ENCODE measurements at places on chromosomes 2 and 18. TPM values are rescaled to one million over a fixed set of nuclear protein-coding genes. Genes with fewer than 3 reads are reported as not detected.
A peak's percentile ranks its signal among the peaks of the same experiment; 100 is the strongest.

DNA sequence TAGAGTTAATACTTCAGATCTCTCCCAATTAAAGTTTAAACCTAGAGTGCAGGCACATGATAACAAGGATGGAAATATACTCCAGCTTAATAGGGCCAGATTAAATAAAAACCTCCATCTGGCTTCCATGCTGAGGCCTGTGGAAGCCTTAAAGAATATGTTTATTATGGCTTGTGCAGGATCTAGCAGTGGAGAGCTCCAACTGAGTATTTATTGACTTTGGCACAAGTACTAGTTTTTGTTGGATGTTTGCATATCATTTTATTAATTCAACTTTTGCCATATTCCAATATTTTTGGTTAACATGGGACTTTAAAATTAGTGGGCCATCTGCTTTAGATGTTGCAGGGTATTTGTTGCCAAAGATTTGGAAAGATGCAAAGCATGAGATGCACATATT, 860.4 kb upstream of the SOX11 start:
- H3K27ac ChIP-seq, result no peak overlapping the region
- no peaks in the 10 kb centered on the region for H3K4me1 ChIP-seq
- H3K27me3 ChIP-seq, result no peaks in the 10 kb centered on the region
- H3K4me3 ChIP-seq, result no peak overlapping the region
- no peaks in the 10 kb centered on the region for H3K36me3 ChIP-seq

GRCh38 chr18:77023102-77023782, 109.3 kb downstream of the MBP start:
- no peaks in the 10 kb centered on the region for H3K27me3 ChIP-seq
- H3K36me3 ChIP-seq, result peaks cover 42% of the 10 kb centered on the region
- no peak for DNase-seq
- H3K27ac ChIP-seq, result no peak overlapping the region

DNA sequence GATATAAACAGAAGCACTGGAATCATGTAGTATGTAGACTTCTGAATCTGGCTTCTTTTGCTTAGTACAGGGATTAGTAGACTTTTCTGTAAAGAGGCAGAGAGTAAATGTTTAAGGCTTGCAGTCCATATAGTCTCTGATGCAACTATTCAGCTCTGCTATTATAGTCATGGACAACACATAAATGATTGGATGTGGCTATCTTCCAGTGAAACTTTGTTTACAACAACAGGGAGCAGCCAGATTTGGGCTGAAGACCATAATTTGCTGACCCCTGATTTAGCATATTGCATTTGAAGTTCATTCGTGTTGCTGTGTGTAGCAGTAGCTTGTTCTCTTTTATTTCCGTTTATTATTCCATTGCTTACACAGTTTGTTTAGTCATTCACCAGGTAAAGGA, 55.0 kb downstream of the GPD2 start:
- H3K36me3 ChIP-seq, result no peaks in the 10 kb centered on the region
- no peaks in the 10 kb centered on the region for H3K27me3 ChIP-seq
- no peak overlapping the region for H3K4me3 ChIP-seq
- H3K27ac ChIP-seq, result no peak overlapping the region
- DNase-seq, result no peak
- H3K4me1 ChIP-seq, result peaks cover 7% of the 10 kb centered on the region

GRCh38 chr2:182740701-182741100, 24.6 kb downstream of the DNAJC10 start:
- H3K27ac ChIP-seq, result no peak overlapping the region
- no peaks in the 10 kb centered on the region for H3K4me1 ChIP-seq
- no peaks in the 10 kb centered on the region for H3K27me3 ChIP-seq
- no peak overlapping the region for H3K4me3 ChIP-seq

DNA sequence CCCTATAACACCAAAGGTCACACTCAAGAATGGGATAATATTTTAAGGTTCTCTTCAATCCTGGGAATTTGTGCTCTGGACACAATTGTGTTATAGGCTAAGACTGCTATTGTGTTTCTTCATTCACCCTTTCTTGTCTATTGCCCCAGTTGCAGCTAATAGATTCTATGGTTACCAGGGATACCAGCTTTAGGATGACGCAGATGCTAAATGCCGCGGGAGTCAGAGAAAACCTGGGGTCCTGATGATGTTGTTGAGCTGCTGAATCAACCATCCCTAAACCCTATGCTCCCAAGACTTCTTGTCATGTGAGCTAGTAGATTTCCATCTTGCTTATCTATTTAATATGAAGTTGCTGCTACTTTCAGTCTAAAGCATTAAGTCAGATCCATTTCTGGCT, 5.4 kb downstream of the CRYGD start:
- no peak overlapping the region for H3K4me3 ChIP-seq
- H3K27me3 ChIP-seq, result no peaks in the 10 kb centered on the region
- H3K27ac ChIP-seq, result no peak overlapping the region
- H3K4me1 ChIP-seq, result no peaks in the 10 kb centered on the region
- no peaks in the 10 kb centered on the region for H3K36me3 ChIP-seq

DNA sequence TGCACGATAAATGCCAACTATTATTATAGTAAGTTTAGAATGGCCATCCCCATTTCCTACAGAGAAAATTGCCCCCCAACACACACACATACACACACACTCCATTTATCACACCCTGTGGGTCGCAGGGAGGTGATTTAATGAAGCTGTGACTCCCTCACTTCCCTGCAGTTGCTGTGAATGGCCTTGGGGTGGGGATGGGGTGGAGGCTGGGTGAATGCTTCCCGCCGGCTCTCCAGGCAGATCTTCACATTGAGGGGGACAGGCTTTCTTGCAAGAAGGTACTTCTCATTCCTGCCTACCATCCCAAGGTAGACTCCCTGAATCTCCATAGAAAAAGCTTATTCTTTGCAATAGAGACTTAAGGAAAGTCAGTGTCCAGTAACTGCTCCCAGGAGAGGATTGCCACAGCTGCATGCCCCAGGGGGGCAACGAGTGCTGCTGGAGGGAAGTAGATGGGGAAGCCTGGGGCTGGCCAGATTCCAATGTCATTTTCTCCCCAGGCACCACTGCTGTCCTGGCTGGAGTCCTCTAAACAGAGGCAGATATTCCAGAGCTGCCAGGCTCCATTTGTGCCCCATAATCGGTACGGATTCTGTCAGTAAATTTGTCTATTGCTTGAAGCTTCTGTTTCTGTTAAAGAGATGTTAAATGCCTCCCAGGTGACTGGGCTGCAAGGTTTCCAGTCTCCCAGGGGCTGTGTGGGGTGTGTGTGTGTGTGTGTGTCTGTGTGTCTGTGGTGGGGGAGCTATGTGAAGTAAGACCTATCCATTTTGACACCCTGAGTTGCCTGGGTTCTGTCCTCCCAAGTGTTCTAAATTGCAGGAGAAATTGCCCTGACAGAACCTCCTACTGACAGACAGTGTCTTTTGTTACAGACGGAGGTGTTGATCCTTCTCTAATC, 265.5 kb downstream of the SRBD1 start:
- no peaks in the 10 kb centered on the region for H3K36me3 ChIP-seq
- H3K4me3 ChIP-seq, result no peak overlapping the region
- no peaks in the 10 kb centered on the region for H3K4me1 ChIP-seq
- DNase-seq, result no peak

DNA sequence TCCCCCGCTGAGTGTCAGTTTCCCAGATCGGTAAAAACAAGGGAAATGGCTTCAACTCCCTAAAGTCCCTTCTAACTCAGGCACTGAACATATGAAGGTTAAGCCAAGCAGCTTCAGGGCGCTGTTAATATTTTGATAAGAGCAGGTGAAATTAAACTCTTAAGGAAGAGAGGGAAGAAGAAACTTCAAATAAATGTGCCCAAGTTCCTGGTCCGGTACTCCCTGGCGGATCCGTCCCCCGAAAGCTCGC, 564 bp downstream of the TRABD2A start:
- H3K4me3 ChIP-seq, result peak overlapping the region; percentile 80
- peaks cover 34% of the 10 kb centered on the region for H3K4me1 ChIP-seq
- peak overlapping the region; percentile 89 for H3K27ac ChIP-seq

TXNDC2 gene
- total RNA-seq, result not detected

NT5C1B gene
- total RNA-seq, result not detected

KHK gene
- total RNA-seq, result 13.8 TPM

Measured in naive thymus-derived CD4-positive, alpha-beta T cell (primary cell).